ENCODE measurements at places on chromosomes 16 and 17.
A peak's percentile ranks its signal among the peaks of the same experiment; 100 is the strongest.

- DNase-seq, result no peak
- peak overlapping the region; percentile 97 for H3K27ac ChIP-seq
- H3K4me1 ChIP-seq, result no peaks in the 10 kb centered on the region
- H3K36me3 ChIP-seq, result no peaks in the 10 kb centered on the region
These were observed 879 bp downstream of the SOCS1 start for GRCh38 chr16:11254913-11255736.

DNA sequence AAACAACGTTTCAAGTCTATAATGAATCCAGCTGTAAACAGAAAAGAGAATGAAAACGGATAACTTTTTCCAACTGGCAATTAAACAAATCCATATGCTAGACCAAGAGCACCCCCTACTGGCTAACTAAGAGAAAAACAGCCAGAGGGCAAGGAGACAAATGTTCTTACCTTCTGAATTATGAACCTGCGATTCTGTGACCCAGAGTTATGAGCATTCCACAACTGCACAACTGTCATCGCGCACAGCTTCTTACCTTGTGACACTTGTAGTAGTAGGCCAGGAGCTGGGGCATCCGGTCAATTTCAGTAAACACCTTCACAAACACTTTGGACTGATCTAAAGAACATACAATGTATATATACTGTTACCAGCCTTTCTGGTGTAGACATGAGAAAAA is 18.6 kb downstream of the COG7 start:
- H3K36me3 ChIP-seq, result peaks cover 69% of the 10 kb centered on the region
- peaks cover 17% of the 10 kb centered on the region for H3K4me1 ChIP-seq
- no peak overlapping the region for H3K27ac ChIP-seq

- no peak overlapping the region for H3K4me3 ChIP-seq
- H3K4me1 ChIP-seq, result no peaks in the 10 kb centered on the region
- no peak for DNase-seq
- H3K36me3 ChIP-seq, result no peaks in the 10 kb centered on the region
These were observed 24.0 kb downstream of the SYCE1L start for GRCh38 chr16:77223184-77223583.

- no peaks in the 10 kb centered on the region for H3K4me1 ChIP-seq
- H3K27me3 ChIP-seq, result no peaks in the 10 kb centered on the region
- H3K36me3 ChIP-seq, result no peaks in the 10 kb centered on the region
- H3K4me3 ChIP-seq, result no peak overlapping the region
These were observed 2.3 kb upstream of the MT1M start for GRCh38 chr16:56630134-56630533.

DNA sequence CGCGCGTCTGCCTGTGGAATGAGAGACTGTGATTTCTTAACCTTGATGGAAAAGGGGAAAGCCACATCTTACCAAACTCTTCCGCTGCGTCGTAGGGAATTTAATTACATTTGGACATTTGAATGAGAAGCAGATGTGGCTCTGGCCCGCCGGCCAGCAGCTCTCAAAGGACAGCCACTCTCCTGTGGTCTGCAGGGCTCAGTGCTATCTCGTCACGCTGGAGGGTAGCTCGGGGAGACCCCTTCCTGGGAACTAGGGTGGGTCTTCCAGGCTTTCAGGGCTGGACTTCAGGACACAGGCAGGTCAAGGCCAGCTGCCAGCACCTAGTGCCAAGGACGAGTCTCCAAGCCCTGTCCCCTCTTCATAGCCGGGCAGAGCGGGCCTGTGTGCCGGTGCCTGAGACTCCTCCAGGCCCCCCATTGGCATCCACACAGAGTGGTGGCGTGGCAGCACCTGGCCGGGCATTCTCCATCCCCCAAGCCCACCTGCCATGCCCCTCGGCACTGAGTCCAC is 15.9 kb upstream of the TBX2 start:
- no peak for DNase-seq
- no peaks in the 10 kb centered on the region for H3K27me3 ChIP-seq
- peaks cover 21% of the 10 kb centered on the region for H3K4me1 ChIP-seq
- H3K36me3 ChIP-seq, result no peaks in the 10 kb centered on the region
- H3K27ac ChIP-seq, result no peak overlapping the region

- no peaks in the 10 kb centered on the region for H3K27me3 ChIP-seq
- no peak overlapping the region for H3K27ac ChIP-seq
- H3K36me3 ChIP-seq, result no peaks in the 10 kb centered on the region
These were observed 102.2 kb downstream of the CMIP start for GRCh38 chr16:81546781-81547180.

DNA sequence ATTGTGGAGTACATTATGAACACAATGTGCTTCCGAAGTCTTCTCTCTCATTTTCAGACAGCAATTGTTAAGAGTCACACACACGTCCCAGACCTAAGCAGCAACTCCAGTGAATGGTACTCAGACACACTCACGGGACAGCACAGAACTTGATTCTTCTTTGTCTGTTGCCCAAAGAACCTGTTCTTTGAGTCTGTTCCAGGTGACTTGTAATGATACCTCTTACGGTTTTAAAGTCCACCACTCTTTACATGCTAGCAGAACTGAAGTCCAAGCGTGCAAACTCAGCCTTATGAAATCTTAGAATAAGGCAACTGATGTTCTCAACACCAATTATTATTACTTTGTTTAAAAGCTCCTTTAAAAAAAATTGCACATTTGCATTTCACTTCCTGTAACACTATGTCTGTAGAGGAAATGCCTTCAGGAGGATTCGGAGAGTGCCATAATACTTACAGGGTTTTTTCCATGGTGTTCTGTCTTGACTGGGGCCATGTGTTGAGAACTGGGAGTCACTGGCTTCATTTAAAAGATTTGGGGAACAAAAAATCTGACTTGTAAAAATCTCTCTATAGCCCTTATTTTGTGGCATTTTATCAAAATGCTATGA is 48.1 kb downstream of the MARF1 start:
- no peaks in the 10 kb centered on the region for H3K27me3 ChIP-seq
- DNase-seq, result no peak
- H3K27ac ChIP-seq, result no peak overlapping the region
- peaks cover 25% of the 10 kb centered on the region for H3K36me3 ChIP-seq
- no peaks in the 10 kb centered on the region for H3K4me1 ChIP-seq
- H3K4me3 ChIP-seq, result no peak overlapping the region

DNA sequence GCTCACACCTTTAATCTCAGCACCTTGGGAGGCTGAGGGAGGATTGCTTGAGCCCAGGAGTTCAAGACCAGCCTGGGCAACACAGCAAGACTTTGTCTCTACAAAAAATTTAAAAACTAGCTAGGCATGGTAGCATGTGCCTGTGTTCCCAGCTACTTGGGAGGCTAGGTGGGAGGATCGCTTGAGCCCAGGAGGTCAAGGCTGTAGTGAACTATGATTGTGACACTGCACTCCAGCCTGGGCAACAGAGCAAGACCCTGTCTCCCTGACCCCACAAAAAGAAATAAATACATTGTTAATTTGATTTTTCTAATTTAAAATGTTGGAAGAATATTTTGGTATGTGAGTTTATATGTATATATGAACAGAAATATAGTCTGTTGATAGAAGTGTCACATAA is 22.4 kb upstream of the PHAF1 start:
- DNase-seq, result no peak
- H3K27me3 ChIP-seq, result no peaks in the 10 kb centered on the region
- no peaks in the 10 kb centered on the region for H3K36me3 ChIP-seq
- H3K27ac ChIP-seq, result no peak overlapping the region

DNA sequence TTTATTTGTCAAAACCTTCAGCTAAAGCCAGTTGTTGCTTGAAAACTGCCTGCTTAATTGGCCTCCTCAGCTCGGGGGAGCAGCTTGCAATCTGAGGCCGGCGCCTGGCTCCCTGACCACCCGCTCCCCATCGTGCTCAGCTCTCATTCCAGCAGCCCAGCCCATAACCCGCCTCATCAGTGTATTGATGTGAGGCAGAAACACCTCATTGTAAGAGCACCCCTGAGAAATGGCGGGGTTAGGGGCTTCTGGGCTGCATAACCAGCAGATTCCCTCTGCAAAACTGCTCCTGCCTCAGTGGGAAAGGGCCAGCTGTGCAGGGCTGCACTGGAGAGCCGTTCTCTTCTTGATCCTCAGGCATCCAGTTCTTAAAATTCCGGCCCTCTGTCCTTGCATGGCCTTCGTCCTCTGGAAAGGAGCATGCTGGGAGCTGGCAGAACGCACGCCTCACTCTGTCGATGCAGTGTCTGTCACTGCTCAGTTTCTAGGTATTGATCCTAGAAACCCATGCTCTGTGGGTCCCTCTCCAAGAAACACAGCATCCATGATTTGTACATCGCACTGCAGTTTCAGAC is 113.8 kb upstream of the CHMP6 start:
- no peaks in the 10 kb centered on the region for H3K27me3 ChIP-seq
- no peak for DNase-seq
- no peaks in the 10 kb centered on the region for H3K4me1 ChIP-seq
- no peak overlapping the region for H3K27ac ChIP-seq

- H3K36me3 ChIP-seq, result no peaks in the 10 kb centered on the region
- H3K27me3 ChIP-seq, result no peaks in the 10 kb centered on the region
- DNase-seq, result no peak
- H3K4me3 ChIP-seq, result no peak overlapping the region
- H3K27ac ChIP-seq, result no peak overlapping the region
These were observed 182.9 kb downstream of the SHISA9 start for GRCh38 chr16:13084331-13084730.

- no peaks in the 10 kb centered on the region for H3K27me3 ChIP-seq
- peak overlapping the region; percentile 31 for H3K27ac ChIP-seq
- no peaks in the 10 kb centered on the region for H3K4me1 ChIP-seq
- DNase-seq, result no peak
- no peaks in the 10 kb centered on the region for H3K36me3 ChIP-seq
These were observed 3.2 kb upstream of the SNN start for GRCh38 chr16:11665071-11665491.
